ENCODE measurements at places on chromosomes 1 and 21.

DNA sequence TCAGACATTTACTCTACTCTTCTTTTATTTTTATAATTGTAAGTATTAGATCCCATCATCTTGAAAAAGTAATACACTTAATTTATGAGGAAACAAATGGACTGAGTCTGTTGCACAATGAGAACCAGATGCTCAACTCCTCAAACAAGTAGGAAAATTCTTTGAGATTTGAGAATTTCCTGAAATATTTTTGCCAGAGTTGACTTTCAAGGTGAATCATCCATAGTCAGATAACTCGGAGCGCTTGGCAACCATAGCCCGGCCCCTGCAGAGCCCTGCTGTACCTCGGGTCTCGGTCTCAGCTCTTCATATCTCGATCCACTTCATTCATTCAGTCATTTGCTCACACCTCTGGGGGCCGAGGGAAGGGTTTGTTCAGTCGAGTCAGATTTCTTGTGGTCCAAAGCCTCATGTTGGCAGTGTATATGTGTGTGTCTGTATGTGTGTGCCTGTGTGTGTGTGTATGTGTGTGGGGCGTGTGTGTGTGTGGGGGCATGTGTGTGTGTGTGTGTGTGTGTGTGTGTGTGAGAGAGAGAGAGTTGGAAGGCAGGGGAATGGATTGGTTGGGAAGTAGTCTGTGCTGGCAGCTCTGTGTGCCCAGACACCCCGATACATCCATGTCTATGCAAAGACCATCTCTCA is 18.1 kb upstream of the PCP4 start:
- DNase-seq: no peak

GRCh38 chr1:24319312-24319863 is at the start of gene GRHL3:
GRHL3 (plus strand) TSS chr1:24319357; CDS start chr1:24319552, 195 bp downstream.
- no peak for DNase-seq

- DNase-seq: no peak
Measured at GRCh38 chr1:178796013-178796412, 71.0 kb downstream of the RALGPS2 start.

GRCh38 chr21:32728456-32728839 is 635 bp upstream of the SYNJ1 start:
- DNase-seq: no peak

- DNase-seq: no peak
Measured at GRCh38 chr1:90176530-90176929, 181.6 kb downstream of the ZNF326 start.

DNA sequence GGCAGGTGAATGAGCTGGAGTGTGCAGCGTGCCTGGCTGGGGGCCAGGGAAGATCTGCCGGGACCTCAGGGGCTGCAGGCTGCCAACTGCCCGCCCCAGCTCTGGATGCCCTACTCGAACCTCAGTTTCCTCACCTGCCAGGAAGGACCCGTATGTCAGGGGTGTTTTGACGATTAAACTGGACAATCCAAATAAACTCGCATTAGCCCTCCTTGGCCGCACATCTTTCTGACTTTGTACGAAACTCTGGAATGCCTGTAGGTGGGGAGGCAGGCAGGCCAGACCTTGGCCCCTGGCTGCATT is 8.3 kb upstream of the ZNF669 start:
- no peak for DNase-seq

DNA sequence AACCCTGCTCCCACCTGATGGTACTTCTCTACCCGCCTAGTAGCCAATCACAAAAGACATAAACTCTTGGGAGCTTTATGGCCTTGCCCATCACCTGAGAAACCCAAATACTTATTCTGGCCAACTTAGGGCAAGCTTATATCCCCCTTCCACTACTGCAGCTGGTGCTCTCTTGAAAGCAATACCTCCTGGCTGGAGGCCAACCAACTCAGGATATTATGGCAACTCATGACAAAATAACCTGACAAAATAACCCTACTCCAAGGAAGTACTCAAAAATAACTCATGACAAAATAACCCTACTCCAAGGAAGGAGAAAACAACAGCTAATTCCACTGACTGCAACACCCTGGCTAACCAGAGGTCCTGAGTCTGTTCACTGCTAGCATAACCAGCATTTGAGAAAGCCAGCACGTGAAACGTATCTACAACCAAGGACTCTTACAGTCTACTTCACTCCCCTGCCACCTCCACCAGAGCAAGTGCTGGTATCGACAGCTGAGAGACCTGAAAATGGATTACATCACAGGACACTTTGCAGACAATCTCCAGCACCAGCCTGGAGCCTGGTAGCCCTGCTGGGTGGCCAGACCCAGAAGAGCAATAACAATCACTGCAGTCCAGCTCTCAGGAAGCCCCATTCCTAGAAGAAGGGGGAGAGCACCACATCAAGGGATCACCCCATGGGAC is 179.9 kb downstream of the COL24A1 start:
- no peak for DNase-seq

DNA sequence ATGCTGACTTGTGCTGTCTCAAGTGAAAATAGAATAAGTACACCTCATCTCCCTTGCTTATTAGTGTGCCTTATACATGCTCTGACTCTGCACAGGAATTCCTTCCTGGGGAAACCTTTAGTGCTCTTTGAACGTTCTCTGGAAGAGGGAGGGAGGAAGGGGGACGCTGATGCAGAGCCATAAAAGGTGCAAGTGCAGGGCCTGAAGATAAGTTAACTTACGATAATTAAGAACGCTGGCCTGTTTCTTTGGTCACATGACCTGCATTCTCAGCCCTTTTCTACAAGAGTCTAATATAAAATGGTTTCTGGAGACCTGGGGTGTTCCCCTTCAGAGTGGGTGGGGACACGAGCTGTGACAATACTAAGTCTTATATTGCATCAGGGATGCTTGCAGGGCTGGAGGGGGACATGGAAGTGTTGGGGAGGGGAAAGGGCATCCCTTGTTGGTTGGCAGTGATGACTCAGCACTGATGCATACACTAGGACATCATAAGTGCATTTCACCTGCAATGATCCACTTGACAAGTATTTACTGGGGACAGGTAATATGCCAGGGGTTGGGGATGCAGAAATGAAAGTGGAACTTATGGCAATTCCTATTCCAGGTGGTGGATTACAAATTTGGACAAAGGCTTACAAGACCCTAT is 26.3 kb upstream of the KIAA0040 start:
- no peak for DNase-seq

- no peak for DNase-seq
Measured at GRCh38 chr1:7040969-7041695, 255.9 kb downstream of the CAMTA1 start.

DNA sequence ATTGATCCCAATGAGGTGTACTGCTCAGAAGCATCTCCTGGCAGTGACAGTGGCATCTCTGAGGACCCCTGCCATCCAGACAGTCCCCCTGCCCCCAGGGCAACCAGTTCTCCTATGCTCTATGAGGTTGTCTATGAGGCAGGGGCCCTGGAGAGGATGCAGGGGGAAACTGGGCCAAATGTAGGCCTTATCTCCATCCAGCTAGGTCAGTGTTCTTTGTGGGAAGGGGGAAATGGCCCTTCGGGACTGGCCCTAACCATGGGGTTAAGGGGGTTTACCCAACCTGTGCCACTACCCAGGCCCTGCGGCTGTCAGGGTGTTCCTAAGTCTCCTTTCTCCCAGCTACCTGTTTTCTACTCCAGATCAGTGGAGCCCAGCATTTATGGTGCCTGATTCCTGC is 1.3 kb downstream of the CREB3L4 start:
- DNase-seq: no peak

DNA sequence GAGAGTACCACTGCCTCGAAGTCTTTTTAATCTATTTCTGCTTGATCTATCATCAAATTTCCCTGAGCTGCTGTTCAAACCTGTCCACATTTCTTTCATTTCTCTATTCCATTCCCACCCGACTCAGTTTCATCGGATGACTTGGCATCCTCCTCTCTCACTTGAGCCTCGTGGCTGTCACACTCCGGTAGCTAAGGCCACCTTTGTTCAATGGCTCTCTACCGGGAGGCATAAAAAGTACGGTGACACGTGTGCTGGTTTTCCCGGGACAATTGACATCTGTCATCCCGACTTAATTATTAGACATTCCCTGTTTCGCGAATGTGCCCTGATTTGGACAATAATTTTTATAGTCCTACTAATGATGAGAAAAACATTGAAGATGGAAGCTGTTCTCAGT is 22.6 kb downstream of the MIS18A start:
- no peak for DNase-seq

DNA sequence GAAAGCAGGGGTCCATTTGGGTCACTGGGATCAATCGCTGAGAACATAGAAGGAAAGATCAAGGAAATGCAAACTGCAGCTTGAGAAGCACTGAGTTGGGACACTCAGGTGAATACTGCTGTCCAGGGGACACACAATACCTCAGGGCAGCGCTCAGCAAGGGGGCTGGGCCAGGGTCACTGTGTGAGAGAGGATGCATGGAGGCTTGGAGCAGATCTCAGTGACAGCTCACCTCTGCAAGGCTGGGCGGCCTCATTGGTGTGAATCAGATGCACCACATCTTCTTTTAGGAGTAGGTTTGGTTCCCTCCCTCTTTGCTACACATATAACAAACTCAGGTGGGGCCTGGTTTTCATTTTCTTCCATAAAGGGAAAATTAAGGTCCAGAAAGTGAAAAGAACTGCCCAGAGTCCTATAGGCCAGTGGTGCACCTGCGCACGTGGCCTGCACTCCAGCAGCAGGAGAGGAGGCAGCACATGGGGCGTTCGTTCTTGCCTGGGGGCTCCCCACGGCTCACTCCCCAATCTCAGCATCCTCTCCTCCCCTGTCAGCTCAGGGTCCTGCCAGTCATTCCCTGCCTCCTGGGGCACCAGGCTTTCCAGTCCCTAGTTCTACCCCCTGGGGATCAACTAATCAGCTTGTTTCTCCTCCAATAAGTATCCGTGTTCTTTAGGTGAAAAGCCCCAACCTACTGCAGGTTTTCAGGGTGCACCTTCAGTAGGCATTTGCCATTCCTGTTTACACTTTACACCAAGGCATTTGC is 1.5 kb downstream of the A3GALT2 start:
- no peak for DNase-seq

DNA sequence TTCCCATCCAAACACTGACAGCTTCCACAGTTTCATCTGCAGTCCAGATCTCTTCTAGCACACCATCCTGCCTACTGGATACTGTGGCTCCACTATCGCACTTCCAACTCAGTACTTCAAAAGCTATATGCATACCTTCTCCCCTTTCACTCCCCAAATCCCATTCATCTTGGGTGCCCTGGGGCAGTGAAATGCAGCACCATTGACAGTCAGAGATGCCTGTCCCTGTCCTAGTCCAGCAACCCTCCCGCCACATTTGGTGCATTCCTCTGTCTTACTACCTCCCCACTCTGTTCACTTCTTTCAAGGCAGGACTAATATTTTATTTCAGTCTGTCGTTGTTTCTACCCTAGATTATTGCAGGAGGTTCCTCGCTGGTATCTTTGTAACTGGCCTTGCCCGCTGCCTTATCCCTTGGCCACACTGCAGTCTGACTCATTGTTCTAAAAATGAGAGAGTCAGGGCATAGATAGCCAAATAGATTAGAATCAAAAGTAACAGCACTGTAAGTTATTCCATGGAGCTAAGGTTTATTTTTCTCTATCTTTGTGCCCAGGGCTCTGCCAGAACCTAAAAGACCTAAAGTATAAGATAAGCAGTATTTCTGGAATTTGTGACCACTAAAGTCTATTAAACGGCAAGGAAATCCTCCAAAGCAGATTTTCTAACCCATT is 96.7 kb downstream of the ESRRG start:
- no peak for DNase-seq

DNA sequence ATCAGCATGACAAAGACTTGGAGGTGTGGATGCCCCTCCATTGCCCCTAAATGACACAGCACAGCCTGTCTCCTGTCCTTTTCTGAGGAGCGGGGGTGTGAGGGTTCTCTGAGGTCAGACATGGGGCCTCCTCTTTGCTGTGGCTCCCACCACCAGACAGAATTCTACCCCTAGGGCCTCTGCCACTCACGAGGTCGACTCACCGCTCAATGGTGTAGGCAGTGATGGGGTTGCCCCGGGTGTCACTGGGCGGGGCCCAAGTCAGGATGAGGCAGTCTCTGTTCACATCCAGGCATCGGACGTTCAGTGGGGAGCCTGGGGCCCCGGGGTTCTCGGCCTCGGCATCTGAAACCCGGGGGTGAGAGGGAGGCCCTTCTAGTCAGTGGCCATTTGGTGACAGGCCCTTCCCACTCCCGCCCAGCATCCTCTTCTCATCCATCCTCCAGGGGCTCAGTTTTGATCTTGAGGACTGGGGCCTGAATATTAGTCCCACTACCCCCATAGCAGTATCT is 19.9 kb downstream of the MYOM3 start:
- DNase-seq: no peak

GRCh38 chr1:41811051-41811795 is 107.5 kb downstream of the HIVEP3 start:
- DNase-seq: no peak

DNA sequence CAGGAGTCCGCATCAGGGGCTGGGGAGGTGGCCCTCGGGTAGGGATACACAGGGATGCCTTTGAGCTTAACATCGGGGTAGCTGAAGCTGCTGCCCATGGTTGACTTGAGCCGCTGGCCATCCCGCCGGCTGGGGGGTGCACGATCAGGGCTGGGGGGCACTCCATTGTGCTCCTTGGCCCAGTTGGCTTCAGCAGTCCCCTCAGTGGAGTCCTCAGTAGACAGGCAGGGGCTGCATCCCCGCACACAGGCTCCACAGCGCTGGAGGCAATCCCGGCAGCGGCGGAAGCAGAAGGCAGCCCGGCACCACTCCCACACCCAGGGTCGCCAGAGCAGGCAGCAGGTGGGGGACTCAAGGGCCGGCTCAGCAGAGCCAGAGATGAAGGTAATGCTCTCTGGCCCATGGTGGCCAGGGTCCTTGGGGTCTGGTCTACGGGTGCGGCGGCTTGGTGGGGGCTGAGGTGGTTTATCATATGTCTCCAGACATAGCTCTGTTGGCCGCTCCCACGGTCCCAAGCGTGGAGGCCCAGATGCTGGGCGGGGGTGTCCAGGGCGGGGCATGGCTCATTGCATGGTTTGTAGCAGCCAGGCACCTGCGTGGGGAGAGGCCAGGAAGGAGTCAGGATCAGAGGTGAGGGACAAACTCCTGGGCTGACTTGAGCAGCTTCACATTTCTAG is 8.3 kb downstream of the KDF1 start:
- DNase-seq: no peak

- DNase-seq: no peak
Measured at GRCh38 chr1:975365-975764, 6.5 kb downstream of the PERM1 start.

DNA sequence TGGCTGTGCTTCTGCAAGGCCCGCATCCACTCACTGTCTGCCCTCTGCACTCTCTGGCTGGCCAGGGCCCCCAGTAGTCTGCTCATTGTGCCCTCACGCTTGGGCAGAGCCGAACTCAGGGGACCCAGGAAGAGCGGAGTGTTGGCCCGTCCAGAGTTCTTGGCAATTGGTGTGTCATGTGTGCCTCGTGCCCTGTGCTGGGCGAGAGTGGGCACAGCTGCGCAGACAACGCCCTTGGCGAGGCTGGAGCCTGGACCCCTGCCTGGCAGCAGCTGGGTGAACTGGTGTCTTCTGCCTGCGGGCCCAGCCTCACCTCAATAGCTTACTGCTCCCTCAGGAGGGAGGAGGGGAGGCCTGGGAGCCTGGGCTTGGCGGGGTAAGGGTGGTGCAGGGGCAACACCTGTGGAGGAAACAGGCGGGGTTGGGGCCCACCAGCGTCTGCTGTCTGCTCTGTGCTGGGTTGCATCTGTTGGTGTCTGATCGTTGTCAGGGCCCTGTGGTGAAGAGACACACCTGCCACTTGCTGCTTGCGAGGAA is 2.1 kb downstream of the GUK1 start:
- DNase-seq: no peak

GRCh38 chr21:34923202-34923601 is 125.9 kb downstream of the RUNX1 start:
- DNase-seq: no peak

GRCh38 chr21:44354001-44354405 is 582 bp downstream of the TRPM2 start:
- DNase-seq: no peak

Data from COLO829 (cell line).